ENCODE measurements at places on chromosomes 5 and 9. TPM values are rescaled to one million over a fixed set of nuclear protein-coding genes. Genes with fewer than 3 reads are reported as not detected.

Gene ADCY2
- 2.4 TPM for total RNA-seq

Gene FPGS
- total RNA-seq = 74.7 TPM

Gene OCLN
- 152 TPM for total RNA-seq

Gene FGD3
- 8.2 TPM for total RNA-seq

Gene PKD2L2
- not detected for total RNA-seq

Gene HSD17B4
- 379 TPM for total RNA-seq

Gene KIF20A
- total RNA-seq = 1.5 TPM

Gene ANXA2R
- total RNA-seq = 2.8 TPM

Gene BTNL9
- total RNA-seq = 11.5 TPM

Gene FKBP15
- total RNA-seq = 28.9 TPM

Gene MAMDC4
- total RNA-seq = 38.6 TPM

Gene ENTREP1
- 10.1 TPM for total RNA-seq

Gene TRIM14
- total RNA-seq = 44.4 TPM

Gene DIPK1B
- total RNA-seq = 8.8 TPM

Gene ANKRD55
- 0.20 TPM for total RNA-seq

Gene MYMK
- total RNA-seq = not detected

Gene ADGRD2
- not detected for total RNA-seq

Gene SLC38A9
- total RNA-seq = 25.4 TPM

Gene GADD45G
- 18.8 TPM for total RNA-seq

Gene HAVCR2
- 9.6 TPM for total RNA-seq

Gene SLC36A3
- total RNA-seq = not detected

Gene RAD50
- 37.3 TPM for total RNA-seq

Gene OSMR
- 26.8 TPM for total RNA-seq

Gene CENPP
- 2.3 TPM for total RNA-seq

Gene FAXDC2
- 91.0 TPM for total RNA-seq

Gene DMGDH
- 1.6 TPM for total RNA-seq

Gene CCDC112
- total RNA-seq = 4.1 TPM

Gene DND1
- 2.5 TPM for total RNA-seq

Gene SHISAL2B
- total RNA-seq = not detected

Gene PRKACG
- total RNA-seq = not detected

Gene MYOZ3
- total RNA-seq = 2.2 TPM
